Stimulated activated CD4-positive, alpha-beta T cell treated with anti-CD3 and anti-CD28 coated beads, Interleukin-4, amount 100 ng/mL, for 4 hours (primary cell): ENCODE measurements at places on chromosomes 7 and 10.

DNA sequence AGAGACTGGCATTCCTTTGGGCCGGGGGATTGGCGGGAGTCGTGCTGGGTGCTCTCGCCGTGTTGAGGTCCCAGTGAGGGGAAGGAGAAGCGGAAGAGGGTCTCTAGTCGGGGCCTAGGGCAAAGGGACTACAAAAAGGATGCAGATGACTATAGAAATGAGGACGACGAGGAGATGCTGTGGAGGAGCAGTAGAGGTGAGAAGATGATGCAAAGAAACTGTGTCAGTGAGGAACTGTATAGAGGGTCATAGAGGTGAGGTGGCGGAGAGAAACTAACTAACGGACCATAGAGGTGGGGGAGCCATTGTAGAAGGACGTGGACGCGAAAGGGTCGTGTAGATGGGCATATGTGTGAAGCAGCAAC, 324 bp downstream of the TWNK start:
- DNase-seq = no peak

GRCh38 chr10:74652664-74653063, 173.7 kb upstream of the KAT6B start:
- no peak for DNase-seq

GRCh38 chr7:155351120-155351870, 53.6 kb downstream of the INSIG1 start:
- DNase-seq = no peak

DNA sequence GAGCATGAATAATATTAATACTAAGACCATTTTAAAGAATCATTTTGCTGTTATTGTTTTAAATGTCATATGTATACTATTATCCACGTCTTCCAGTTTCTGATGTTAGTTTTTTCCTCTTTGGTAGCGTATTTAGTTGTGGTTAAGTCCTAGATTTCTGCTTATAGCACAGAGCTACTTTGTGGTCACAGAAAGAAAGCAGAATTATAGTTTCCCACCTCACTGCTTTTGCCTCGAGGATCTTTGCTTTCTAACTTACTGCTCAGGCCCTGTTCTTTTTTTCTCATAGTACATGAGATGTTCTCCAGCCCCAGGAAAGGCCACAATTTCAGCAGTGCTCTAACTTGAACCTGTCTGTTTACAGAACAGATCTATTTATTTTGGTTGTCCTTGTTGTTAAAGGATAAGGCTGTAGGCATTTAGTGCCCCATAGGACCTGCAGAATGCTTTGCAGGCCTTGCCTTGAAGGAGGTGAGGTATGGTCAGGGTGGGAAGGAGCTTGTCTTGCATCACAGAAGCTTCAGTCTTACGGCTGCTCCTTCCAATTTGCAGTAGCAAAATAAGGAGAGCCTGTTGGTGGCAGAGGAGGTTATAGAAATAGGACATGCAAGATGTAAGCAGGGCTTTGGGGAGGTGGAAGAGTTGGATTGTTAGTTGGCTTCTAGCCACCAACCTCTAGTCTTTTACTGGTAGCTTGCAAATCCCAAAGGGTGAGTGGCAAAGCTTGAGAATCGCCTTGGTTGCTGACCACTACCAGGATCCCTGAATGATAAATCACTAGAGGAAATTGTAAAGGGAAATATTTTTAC, 129.1 kb downstream of the LRRC4 start:
- no peak for DNase-seq

DNA sequence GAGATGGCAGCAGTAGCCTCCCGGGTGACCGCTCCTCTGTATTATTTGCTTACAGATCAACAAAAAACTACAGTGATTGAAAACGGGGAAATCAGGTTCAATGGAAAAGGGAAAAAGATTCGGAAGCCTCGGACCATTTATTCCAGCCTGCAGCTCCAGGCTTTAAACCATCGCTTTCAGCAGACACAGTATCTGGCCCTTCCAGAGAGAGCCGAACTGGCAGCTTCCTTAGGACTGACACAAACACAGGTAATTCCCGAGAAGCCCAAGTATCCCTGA, 2.2 kb downstream of the DLX6 start:
- DNase-seq = no peak

- no peak for DNase-seq
Observed at GRCh38 chr10:86344281-86344680, 22.3 kb downstream of the GRID1 start.

- no peak for DNase-seq
Observed at GRCh38 chr7:7505915-7506314, 29.8 kb downstream of the COL28A1 start.

DNA sequence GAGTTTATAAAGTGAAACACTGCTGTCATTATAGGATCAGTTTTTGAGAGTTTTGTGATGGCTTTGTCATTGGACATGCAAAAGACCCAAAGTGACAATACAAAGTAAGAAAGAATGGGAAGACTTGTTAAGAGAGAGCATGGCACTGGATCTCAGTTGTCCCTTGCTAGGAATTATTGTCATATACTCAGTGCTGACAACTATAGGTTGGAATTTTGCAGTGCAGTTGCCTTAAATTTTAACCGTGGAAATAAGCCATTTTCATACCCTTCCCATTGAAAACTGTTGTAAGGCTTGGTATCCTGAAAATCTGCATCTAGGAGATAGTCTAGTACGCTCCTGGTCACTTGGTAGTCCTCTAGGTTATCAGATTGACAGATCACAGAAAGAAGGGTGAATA, 1156.7 kb downstream of the GATA3 start:
- DNase-seq = no peak

DNA sequence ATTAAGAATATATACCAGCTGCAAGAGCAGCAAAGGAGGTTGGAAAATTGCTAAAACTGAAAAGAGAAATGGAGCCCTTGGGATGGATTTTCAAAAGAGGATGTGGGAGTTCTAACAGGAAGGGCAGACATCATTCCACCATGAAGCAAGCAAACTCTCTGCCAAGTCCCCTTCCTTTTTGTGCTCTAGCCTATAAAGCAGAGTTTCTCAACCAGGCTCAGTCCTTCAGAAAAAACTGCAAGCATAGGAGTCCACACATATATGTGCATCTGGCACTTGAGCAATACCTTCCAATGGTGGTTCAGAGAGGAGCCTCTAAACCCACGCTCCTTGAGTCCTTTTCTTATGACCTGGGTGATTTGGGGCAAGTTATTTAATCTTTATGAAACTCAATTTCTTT, 98.6 kb upstream of the MKX start:
- DNase-seq = no peak

DNA sequence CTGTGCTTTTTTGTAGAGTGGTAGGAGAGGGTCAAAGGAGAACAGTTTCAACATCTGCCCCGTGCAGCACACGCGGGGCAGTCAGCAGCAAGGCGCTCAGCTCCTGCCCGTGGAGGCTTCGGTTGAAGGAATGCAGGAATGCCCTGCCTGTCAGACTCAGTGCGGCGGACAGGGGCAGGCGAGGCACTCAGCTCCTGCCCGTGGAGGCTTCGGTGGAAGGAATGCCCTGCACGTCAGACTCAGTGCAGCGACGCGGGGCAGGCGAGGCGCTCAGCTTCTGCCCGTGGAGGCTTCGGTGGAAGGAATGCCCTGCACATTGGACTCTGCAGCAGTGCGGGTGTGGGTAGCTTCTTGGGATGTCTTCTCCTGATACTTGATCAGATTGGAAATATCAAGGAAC, 37.0 kb downstream of the PPP2R2D start:
- no peak for DNase-seq
